ENCODE measurements at places on chromosomes 4 and X. TPM values are rescaled to one million over a fixed set of nuclear protein-coding genes. Genes with fewer than 3 reads are reported as not detected.

Gene PDZD4
- total RNA-seq, result 52.5 TPM

Gene PRKG2
- total RNA-seq, result 0.77 TPM

Gene PABPC1L2A
- total RNA-seq, result 0.23 TPM

Gene USP27X
- 6.8 TPM for total RNA-seq

DNA sequence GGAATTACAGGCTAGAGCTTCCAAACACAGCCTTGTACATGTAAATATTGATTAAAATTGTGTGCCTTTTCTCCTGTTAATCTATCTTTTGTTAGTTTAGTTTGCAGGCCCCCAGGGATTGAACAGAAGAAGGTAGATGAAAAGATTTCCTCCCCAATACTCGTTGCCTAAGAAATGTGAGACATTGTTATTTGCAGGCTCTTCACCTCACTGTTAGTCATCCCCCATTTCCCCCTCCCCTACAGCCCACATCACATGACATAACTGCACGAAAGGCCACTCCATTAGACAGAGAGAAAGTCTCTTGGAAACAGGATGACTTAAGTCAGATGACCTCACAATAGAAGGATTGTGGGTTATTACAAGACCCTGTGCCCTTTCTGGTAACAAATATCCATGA lies 13.3 kb upstream of the MID1 start:
- DNase-seq, result no peak

GRCh38 chr4:65599340-65599739 lies 70.9 kb downstream of the EPHA5 start:
- no peak for DNase-seq

DNA sequence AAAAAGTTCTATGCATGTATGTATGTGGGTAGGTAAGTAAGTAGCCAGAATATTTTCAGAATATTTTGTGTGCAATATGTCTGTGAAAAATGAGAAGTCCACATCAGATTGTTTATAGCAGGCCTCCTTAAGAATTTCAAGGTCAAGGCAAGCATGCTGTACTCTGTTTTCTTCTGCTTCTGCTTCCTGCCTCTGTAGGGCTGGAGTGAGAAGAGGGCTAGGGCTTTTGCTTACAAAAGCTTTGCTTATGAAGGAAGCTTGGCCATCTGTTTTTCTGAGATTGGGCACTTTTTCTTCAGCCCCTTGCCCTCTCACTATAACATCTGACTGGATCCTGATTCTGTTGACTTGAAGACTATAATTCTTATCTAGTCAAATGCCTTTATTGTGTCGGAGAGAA lies 150.4 kb downstream of the EMCN start:
- DNase-seq, result no peak

GRCh38 chrX:153974003-153974725 lies 1.6 kb downstream of the TMEM187 start:
- DNase-seq, result no peak
